Osteoblast (primary cell): ENCODE measurements at places on chromosomes 4 and X. TPM values are rescaled to one million over a fixed set of nuclear protein-coding genes. Genes with fewer than 3 reads are reported as not detected.

CETN2 gene
- total RNA-seq, result 42.1 and 44.2 TPM in 2 replicates

GPR143 gene
- total RNA-seq, result not detected in 2 replicates

CCDC149 gene
- total RNA-seq, result 12.3 and 14.7 TPM in 2 replicates

NALF2 gene
- not detected in 2 replicates for total RNA-seq

IL15 gene
- 3.3 and 4.1 TPM in 2 replicates for total RNA-seq

UCHL1 gene
- total RNA-seq, result 258 and 348 TPM in 2 replicates

CACNA1F gene
- total RNA-seq, result not detected in 2 replicates
